ENCODE measurements at places on chromosomes 7 and 10.

DNA sequence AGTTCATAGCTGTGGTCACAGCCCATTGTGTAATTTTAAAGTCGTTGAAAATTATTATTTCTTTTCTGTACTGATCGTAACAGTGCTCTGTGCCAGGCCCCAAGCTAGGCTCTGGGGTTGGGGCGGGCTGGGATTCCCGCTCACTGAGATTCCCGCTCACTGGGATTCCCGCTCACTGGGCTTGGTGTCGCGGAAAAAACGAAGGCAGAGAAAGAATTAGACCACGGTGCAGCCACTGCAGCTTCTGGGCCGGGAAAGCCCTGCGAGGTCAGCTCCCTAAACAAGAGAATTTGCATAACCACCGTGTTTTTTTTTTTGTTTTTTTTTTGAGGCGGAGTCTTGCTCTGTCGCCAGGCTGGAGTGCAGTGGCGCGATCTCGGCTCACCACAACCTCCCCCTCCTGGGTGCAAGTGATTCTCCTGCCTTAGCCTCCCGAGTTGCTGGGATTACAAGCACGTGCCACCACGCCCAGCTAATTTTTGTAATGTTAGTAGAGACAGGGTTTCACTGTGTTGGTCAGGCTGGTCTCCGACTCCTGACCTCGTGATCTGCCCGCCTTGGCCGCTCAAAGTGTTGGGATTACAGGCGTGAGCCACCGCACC, 31.2 kb downstream of the FOXK1 start:
- H3K4me1 ChIP-seq = peaks cover 24% of the 10 kb centered on the region
- H3K27ac ChIP-seq = no peak overlapping the region
- no peaks in the 10 kb centered on the region for H3K27me3 ChIP-seq
- no peaks in the 10 kb centered on the region for H3K36me3 ChIP-seq

DNA sequence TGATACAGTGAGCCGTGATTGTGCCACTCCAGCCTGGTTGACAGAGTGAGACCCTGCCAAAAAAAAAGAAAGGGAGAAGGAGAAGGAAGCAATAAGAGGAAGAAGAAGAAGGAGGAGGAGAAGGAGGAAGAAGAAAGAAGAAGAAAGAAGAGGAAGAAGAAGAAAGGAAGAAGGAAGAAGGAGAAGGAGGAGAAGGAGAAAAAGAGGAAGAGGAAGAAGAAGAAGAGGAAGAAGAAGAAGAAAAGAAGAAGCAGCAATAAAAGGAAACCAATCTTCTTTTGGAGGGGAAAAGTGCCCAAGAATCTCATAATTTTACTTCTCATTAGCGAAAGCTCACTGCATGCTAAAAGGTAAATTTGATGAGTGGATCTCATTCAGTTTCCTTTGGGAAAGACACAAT, 85.7 kb upstream of the GLCCI1 start:
- DNase-seq = no peak
- no peaks in the 10 kb centered on the region for H3K27me3 ChIP-seq
- H3K4me3 ChIP-seq = no peak overlapping the region
- H3K27ac ChIP-seq = no peak overlapping the region

GRCh38 chr10:70494966-70495365, 16.4 kb downstream of the PALD1 start:
- DNase-seq = no peak
- no peaks in the 10 kb centered on the region for H3K27me3 ChIP-seq
- no peak overlapping the region for H3K4me3 ChIP-seq
- no peaks in the 10 kb centered on the region for H3K36me3 ChIP-seq
- peak overlapping the region; percentile 23 for H3K27ac ChIP-seq

DNA sequence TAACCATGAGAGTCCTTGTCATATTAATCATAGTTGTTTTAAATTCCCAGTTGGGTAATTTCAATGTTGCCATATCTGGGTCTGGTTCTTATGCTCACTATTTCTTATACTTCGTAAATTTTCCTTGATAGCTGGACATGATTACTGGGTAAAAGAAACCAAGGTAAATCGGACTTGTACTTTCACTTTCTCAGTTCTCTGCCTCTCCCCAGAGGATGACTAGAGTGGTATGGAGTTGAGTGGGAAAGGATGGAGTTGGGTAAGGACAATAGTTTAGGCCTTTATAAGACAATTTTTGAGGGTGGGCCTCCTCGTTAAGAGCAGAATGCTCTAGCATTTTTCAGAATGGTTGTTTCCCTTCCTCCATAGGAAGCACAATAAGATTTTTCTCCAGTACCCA, 106.1 kb downstream of the CRPPA start:
- no peak overlapping the region for H3K27ac ChIP-seq
- DNase-seq = no peak
- H3K36me3 ChIP-seq = no peaks in the 10 kb centered on the region
- H3K27me3 ChIP-seq = no peaks in the 10 kb centered on the region

DNA sequence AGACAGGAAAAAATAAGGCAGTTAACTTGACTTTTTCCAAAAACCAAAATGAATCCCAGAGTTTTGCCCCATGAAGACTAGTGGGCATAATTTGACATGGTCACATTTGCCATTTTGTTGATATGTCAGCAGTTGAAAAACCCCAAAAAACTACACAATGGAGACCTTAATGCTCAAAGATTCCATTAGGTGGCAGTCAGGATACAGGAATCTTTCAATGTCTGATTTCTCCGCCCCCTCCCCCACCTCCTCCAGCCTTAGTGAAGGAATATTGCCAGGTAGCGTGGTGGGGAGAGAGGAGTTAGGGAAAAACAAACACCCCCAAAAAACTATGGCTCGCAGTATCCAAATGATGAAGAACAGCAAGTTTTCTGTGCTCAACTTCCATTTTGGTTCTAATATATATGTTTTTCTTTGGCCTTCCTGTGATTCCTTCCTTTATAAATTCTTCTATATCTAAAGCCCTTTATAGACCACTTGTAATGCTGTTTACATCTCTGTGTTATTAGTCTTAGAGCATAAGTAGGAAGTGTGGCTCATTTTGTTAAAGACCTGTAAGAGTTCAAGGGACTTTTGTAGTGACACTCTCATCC, 6.7 kb upstream of the SMNDC1 start:
- no peak overlapping the region for H3K4me3 ChIP-seq
- no peak overlapping the region for H3K27ac ChIP-seq
- H3K4me1 ChIP-seq = no peaks in the 10 kb centered on the region
- peak; percentile 65 for DNase-seq

DNA sequence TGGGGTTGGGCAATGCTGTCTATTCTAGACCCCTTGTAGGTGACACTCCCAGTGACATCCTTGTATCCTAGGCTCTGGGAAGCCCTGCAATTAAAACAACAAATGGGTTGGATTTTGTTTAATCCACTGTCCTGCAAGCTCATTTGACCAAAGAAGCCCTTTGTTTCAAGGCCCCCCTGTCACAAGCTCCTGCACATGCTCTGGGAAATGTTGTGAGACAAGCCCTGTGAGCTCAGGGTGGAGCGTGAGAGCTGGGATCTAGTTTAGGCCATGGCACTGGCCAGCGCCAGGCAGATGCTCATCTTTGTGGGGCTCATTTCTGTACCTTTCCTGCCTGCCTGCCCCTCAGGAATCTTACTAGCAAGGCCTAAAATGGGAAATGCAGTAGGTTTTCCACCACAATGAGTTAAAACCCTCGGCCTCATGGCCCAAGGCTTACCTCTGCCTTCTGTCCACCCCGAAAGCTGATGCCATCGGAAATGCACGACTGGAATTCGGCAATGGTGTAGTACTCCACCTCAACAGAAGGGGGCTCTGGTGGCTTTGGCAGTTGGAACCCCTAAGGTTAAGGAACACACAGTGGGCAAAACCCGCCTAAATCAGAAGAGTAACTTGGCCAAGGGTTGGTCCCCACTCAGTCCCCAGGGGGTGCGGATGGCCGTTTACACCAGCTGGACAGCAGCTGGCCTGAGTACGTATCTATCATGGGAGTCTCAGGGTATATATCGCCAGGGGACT, 112.0 kb downstream of the NEURL1 start:
- H3K27ac ChIP-seq = no peak overlapping the region
- peak; percentile 45 for DNase-seq
- H3K4me1 ChIP-seq = peaks cover 5% of the 10 kb centered on the region
- H3K4me3 ChIP-seq = no peak overlapping the region
- no peaks in the 10 kb centered on the region for H3K27me3 ChIP-seq
- H3K36me3 ChIP-seq = no peaks in the 10 kb centered on the region

DNA sequence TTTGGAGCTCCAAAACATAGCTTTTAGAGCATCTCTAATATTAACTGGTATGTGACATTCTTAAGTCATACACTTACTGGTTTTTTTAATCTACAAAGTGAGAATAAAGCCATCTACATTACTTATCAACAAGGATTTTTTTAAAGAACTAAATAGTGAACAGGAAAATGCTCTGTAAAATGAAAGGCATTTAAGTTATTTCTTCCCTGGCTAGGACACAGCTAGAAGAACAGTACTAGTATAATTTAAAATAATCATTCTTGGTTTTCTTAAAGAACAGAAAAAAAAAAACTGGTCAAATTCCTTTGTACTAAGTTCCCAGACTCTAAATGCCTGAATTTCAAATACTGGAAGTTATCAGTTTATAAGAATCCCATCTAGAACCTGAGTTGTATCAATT, 139.5 kb downstream of the SRPK2 start:
- H3K4me1 ChIP-seq = no peaks in the 10 kb centered on the region
- no peaks in the 10 kb centered on the region for H3K27me3 ChIP-seq
- DNase-seq = no peak
- H3K36me3 ChIP-seq = no peaks in the 10 kb centered on the region
- H3K27ac ChIP-seq = no peak overlapping the region
- no peak overlapping the region for H3K4me3 ChIP-seq

GRCh38 chr7:102392330-102392729, 3.8 kb upstream of the PRKRIP1 start:
- H3K27ac ChIP-seq = no peak overlapping the region
- H3K27me3 ChIP-seq = no peaks in the 10 kb centered on the region
- peaks cover 6% of the 10 kb centered on the region for H3K4me1 ChIP-seq

GRCh38 chr10:33046792-33047191, 88.8 kb upstream of the ITGB1 start:
- H3K4me1 ChIP-seq = no peaks in the 10 kb centered on the region
- no peak overlapping the region for H3K27ac ChIP-seq
- H3K27me3 ChIP-seq = no peaks in the 10 kb centered on the region
- no peak for DNase-seq
- H3K36me3 ChIP-seq = no peaks in the 10 kb centered on the region

GRCh38 chr10:15300697-15301096, 70.4 kb downstream of the FAM171A1 start:
- H3K27ac ChIP-seq = no peak overlapping the region
- no peaks in the 10 kb centered on the region for H3K27me3 ChIP-seq
- no peaks in the 10 kb centered on the region for H3K4me1 ChIP-seq
- no peaks in the 10 kb centered on the region for H3K36me3 ChIP-seq
- H3K4me3 ChIP-seq = no peak overlapping the region
- DNase-seq = no peak

- no peak for DNase-seq
- H3K27ac ChIP-seq = no peak overlapping the region
- H3K4me3 ChIP-seq = no peak overlapping the region
- peaks cover 4% of the 10 kb centered on the region for H3K4me1 ChIP-seq
- no peaks in the 10 kb centered on the region for H3K36me3 ChIP-seq
- no peaks in the 10 kb centered on the region for H3K27me3 ChIP-seq
These were observed 4.7 kb upstream of the MRLN start for GRCh38 chr10:59757966-59758365.

GRCh38 chr10:129033340-129033739, 433.7 kb upstream of the MGMT start:
- H3K4me1 ChIP-seq = peaks cover 3% of the 10 kb centered on the region
- H3K4me3 ChIP-seq = no peak overlapping the region
- no peak overlapping the region for H3K27ac ChIP-seq
- no peak for DNase-seq

DNA sequence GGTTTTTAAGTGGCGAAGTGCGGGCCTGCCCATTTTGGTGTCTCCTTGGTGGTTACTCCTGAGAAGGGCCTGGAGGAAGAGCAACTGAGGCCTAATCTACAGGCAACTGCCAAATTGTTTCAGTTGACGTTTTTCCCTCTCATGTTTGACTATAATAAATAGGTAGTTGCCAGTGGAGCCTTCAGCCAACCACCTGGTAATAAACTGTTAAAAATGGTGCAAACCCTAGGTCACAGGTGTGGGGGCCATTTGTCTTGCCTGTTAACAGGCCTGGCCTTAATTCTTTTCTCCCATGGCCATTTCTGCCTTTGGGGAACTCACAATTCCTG, 3.7 kb downstream of the IKZF1 start:
- no peaks in the 10 kb centered on the region for H3K36me3 ChIP-seq
- H3K4me1 ChIP-seq = no peaks in the 10 kb centered on the region
- no peak overlapping the region for H3K4me3 ChIP-seq
- no peak overlapping the region for H3K27ac ChIP-seq

All from thyroid gland (tissue), 4 donors.